ENCODE measurements at places on chromosomes 2 and 18.

DNA sequence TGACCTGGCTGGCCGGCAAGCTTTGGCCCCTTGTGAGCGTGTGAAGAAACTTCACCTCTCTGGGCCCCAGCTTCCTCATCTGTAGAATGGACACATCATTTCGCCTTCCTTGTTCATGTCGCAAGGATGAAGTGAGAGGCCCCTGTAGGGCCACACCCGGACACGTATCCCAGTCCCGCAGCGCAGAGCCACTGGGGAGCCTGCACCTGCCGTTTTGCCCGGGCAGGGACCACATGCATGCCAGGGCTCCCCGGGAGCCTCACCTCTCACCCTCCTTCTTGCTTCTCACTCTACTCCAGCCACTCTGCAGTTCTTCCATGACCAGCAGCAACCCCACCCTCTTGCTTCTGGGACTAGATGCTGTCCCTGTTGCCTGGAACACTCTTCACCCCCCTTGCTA, 77.5 kb downstream of the FAM168B start:
- no peaks in the 10 kb centered on the region for H3K36me3 ChIP-seq
- H3K27me3 ChIP-seq: no peaks in the 10 kb centered on the region
- peaks cover 15% of the 10 kb centered on the region for H3K4me1 ChIP-seq
- no peak overlapping the region for H3K4me3 ChIP-seq
- no peak overlapping the region for H3K27ac ChIP-seq

GRCh38 chr2:39938035-39938835, 159.2 kb upstream of the THUMPD2 start:
- no peak overlapping the region for H3K4me3 ChIP-seq
- no peaks in the 10 kb centered on the region for H3K4me1 ChIP-seq
- no peak overlapping the region for H3K27ac ChIP-seq
- no peaks in the 10 kb centered on the region for H3K36me3 ChIP-seq
- H3K27me3 ChIP-seq: no peaks in the 10 kb centered on the region
- no peak for DNase-seq

DNA sequence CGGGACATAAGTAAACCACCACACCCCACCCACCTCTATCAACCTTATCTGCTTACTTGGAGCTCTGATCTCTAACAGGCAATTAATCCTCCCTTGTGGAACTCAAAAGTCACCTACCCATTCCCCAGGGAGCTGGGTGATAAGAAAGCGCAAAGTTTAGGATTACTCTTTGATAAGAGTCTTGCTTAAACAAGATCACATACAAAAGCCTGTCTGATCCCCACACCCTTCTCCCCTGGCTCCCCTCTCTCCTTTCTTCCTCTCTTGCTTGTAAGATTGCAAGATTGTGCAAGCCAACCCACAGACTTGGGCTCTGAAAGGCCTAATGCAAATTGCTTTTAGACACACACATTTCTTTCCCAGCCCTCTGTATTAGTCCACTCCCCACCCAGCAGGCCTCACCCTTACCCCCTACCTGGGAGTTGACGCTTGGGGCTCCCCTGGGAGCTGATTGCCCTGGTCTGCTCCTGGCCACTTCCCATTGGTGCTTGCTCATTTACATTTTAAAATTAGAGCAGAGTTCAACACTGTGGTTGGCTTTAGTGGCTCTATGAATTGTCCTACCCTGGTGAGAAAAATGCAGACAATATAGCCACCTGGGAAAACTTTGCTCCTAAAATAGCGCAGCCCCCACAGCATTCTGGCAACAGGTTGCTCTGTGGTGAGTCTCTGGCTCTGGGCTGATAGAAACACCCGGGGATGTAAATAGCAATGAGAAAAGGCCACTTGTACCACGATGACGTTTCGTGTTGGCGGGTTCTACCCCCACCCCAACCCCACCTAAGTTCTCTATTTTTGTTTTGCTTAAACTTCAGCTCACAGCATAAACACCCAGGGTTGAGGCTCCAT, 92.8 kb upstream of the MSH2 start:
- DNase-seq: no peak
- H3K4me1 ChIP-seq: peaks cover 2% of the 10 kb centered on the region

GRCh38 chr2:4192119-4192518, 488.7 kb downstream of the DCDC2C start:
- H3K36me3 ChIP-seq: no peaks in the 10 kb centered on the region
- H3K4me1 ChIP-seq: no peaks in the 10 kb centered on the region
- H3K27me3 ChIP-seq: no peaks in the 10 kb centered on the region

DNA sequence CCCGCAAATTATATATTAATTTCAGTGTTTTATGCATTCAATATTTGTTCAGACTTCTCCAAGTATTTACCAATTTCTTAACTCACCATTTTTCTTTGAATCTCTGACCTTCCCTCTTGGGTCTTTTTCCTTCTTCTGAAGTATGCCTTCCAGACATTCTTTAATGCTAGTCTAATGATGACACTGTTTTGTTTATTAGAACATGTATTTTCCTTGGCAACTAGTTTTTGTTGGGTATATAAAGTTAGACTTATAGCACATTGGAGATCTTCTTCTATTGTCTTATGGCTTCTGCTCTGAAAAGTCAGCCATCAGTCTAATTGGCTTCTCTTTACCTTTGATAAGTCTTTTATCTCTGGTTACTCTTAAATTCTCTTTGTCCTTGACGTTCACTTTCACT, 423.2 kb upstream of the NRP2 start:
- H3K4me1 ChIP-seq: no peaks in the 10 kb centered on the region
- no peaks in the 10 kb centered on the region for H3K36me3 ChIP-seq
- no peak overlapping the region for H3K4me3 ChIP-seq
- DNase-seq: no peak
- no peaks in the 10 kb centered on the region for H3K27me3 ChIP-seq
- no peak overlapping the region for H3K27ac ChIP-seq

Data from Panc1 (cell line).